Stimulated activated CD4-positive, alpha-beta T cell treated with anti-CD3 and anti-CD28 coated beads, Interleukin-4, amount 100 ng/mL, for 24 hours (primary cell): ENCODE measurements at places on chromosomes 6 and 20.

DNA sequence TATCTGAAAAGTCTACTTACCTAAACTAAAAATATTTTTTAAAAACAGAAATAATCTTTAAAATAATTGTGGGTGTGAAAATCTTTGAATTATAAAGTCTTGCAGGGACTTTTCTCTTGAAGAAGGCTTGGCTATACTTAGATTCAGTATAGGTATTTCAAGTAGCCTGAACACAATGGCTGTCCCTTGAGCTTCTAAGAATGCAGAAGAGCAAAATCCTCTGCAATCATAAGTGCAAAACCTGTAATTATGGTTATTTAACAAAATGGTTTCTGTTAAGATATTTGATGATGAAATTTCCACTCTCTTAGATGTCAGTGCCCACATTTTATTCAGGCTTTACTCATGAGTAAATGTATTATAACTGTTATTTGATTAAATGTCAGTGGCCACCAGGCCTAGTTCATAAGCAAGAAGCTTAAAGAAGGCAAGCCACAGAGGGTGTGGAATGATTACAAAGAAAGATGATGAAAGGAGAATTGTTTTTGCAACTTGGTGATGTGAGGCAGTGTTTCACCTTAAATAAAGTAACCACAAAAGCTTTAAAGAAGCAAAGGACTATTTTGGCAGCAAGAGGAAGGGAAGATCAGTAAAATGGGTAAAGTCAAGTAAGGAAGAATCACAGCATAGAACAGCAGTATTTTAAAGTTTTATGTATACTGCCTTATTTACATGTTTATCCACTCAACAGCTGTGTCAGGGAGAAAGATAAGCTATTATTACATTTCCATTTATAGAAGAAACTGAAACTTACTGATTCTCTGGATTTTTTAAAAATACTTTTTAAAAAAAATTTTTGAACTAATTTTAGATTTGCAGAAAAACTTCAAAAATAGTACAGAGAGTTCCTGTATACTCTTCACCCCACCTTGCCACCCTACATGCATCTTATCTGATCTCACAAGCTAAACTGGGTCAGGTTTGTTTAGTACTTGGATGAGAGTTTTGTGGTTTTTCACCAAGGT lies 351.2 kb upstream of the RUNX2 start:
- DNase-seq: peak; percentile 11

GRCh38 chr6:102038964-102039363 lies 645.5 kb downstream of the GRIK2 start:
- DNase-seq: no peak

DNA sequence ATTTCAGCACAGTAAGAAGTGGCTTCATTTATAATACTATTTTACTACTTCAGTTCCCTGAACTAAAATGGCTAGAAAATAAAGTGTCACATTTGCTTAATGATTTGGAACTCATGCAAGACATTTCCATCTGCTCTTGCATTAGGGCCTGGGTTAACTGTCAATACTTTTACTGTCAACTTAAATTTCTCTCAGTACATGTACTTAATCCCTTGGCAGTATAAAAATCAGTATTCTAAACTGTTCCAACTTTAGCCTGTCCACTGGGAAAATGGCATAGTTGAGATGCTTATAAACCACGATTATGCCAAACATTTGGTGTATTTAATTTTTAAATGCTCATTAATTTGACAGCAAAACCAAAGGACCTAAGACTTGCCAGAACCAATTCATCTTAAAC lies 154.5 kb downstream of the ASCC3 start:
- no peak for DNase-seq

- no peak for DNase-seq
Measured at GRCh38 chr6:23498013-23498412, 628.0 kb upstream of the NRSN1 start.

- DNase-seq: no peak
Measured at GRCh38 chr6:7247828-7248227, 65.2 kb downstream of the SSR1 start.

GRCh38 chr6:106101466-106101865 lies 15.3 kb downstream of the PRDM1 start:
- no peak for DNase-seq

- DNase-seq: no peak
Measured at GRCh38 chr6:131349199-131349598, 213.9 kb downstream of the AKAP7 start.

DNA sequence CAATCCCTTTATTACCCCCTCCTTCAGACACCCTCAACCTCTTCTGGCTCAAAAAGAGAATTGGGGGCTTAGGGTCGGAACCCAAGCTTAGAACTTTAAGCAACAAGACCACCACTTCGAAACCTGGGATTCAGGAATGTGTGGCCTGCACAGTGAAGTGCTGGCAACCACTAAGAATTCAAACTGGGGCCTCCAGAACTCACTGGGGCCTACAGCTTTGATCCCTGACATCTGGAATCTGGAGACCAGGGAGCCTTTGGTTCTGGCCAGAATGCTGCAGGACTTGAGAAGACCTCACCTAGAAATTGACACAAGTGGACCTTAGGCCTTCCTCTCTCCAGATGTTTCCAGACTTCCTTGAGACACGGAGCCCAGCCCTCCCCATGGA lies 2.2 kb downstream of the TNF start:
- no peak for DNase-seq

DNA sequence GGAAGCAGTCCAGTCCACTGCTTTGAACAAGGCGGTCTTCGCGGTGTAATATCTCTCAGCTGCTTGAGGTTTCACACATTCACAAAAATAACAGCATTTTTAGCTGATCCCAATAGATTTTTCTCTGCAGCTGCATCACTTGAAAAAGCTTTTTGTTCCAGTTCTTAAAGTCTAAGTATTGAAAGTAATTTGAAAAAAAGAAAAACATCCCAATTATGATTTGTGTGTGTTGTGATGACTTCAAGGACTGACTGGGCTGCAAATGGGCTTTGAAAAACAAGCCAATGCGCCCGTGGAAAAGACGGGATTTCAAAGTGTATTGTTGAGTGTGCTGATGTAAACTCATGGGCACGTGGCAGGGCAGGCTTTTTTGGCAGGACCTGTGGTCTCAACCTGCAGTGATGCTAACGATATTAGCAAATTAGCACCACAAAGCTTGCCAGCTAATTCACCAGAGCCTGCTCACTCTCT lies 151.1 kb downstream of the TMEM242 start:
- no peak for DNase-seq

DNA sequence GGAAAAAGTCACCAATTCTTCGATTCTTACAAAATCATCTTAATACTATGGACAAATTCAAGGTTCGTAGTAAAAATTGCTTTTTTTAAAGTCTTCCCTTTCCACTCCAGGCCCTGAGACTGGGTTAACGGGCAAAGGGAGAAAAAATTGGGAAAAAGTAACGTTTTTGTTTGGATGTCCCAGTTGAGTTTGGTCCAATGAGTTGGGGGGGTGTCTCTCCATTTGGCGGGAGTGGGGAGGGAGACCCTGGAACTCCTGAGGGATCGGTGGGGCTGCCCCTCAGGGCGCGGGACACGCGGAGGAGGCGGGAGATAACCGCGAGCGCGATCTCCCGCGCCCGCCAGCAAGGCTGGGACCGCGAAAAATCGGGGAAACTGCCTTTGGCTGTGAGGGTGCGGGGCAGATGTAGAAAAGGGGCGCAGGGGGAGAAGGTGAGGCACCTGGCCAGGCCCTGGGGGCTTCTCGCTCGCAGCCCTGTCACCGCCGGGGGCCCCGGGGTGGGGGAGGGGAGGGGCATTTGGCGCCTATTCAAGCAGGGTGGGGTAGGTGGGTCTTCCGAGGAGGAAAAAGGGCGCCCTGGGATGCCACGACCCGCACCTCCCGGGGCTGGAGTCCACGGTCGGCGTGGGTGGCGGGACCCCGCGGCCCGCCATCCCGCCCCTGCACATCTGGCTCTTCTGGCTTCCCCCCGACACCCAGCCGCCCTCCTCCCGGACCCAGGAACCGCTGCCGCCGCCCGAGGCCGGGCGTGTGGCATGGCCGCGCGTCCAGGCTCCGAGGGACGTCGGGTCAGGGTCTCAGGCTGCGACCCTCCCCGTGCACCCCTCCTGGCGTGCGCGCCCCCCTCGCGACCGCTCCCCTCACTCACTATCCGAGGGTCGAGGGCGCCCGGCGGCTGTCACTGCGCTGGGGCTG lies 595 bp downstream of the FBXO5 start:
- DNase-seq: no peak

DNA sequence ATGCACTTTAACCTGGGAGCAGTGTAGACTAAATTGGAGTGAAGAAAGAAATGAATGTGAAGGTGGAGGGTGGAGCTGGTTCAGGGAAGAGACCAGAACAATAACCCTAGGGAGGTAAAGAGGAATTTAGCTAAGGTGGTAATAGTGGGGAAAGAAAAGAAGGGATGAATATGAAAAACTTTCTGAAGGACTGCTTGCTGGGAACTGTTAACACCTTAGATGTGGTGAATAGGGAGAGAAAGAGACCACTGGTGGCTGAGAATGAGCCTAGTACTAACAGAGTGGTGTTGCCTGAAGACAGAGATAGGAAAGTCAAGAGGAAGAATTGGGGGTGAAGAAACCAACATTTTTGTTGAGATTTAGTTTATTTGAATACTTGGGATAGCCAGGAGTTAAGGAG lies 78.4 kb upstream of the HS3ST5 start:
- DNase-seq: no peak

DNA sequence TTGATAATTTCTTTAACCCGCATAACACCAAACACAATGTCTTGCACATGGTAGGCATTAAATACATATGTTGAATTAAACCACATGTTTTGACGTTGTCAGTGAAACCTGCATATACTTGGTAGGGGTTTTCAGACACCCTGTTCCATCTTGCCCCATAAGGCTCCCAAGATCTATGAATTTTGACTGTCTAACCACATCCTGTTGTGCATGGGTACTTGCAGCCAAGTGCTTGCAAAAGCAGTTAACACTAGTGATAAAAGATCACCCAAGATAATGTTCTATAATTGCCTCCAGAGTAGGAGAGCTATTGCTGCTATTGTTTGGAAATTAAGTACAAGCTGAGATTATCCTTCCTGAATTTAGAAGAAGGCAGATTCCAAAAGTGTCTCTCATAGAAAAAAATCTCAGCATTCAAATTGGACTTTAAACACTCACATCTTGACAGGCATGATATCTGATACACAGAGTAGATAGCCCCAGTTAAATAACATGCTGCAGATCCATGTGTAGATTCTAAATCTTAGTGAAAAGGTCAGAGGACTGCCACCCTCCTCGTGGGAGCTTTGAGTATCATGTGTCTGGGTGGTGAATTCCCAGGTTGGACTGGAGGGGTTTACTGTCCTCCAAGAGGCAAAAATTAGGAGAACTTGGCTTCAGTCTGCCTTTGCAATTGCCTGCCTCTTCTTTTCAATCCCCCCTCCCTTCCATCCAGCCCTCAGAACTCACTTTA lies 25.8 kb upstream of the CCN6 start:
- peak; percentile 56 for DNase-seq

GRCh38 chr6:158010591-158011477 lies 29.2 kb downstream of the SYNJ2 start:
- no peak for DNase-seq

GRCh38 chr6:37807656-37808055 lies 11.9 kb upstream of the ZFAND3 start:
- DNase-seq: no peak

DNA sequence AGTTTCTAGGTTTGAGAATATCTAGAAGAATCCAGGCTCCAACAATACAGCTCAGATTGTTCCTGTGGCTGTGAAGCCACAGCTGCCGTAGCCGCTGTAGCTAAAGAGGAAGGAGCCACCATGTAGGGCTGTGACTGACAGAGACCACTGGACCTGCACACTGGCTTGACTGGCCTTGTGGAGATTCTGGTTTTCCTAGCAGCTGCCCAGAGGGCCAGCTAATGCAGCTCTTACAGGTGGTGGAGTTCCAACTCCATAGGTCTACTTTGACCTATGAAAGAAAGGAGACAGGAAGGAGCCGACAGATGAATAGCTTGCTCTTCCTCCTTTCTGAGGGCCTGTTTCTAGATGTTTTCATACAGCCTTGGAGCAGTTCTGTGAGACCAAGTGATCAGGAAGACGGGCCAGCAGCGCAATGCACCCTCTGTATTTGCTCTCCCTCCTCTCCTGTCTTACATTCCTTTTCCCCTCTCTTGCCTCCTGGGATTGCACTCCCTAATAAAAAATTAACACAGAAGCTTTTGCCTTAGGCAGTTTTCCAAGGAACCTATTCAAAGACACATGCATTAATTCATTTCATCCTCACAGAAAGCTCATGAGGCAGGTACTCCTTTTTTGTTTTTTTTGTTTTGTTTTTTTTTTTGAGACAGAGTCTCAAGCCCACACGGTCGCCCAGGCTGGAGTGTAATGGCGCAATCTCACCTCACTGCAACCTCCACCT lies 51.8 kb upstream of the MYB start:
- DNase-seq: no peak

DNA sequence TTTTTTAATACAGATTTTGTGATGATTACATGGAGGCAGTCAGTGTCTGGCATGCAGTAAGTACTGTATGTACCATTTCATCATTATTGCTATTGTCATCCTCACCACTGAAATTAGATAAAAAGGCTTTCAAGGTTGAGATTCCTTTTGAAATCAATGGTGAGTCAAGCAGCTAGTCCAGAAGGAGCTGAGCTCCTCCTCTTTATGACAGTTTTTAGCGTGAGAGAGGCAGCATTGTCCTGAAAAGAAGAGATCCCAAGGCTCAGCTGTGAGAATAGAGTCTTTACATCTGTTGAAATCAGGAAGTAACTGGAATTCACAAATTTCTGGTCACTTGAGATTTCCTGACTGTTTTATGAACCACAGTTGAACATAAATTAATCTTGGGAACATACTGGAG lies 161.9 kb downstream of the PAX1 start:
- DNase-seq: no peak

DNA sequence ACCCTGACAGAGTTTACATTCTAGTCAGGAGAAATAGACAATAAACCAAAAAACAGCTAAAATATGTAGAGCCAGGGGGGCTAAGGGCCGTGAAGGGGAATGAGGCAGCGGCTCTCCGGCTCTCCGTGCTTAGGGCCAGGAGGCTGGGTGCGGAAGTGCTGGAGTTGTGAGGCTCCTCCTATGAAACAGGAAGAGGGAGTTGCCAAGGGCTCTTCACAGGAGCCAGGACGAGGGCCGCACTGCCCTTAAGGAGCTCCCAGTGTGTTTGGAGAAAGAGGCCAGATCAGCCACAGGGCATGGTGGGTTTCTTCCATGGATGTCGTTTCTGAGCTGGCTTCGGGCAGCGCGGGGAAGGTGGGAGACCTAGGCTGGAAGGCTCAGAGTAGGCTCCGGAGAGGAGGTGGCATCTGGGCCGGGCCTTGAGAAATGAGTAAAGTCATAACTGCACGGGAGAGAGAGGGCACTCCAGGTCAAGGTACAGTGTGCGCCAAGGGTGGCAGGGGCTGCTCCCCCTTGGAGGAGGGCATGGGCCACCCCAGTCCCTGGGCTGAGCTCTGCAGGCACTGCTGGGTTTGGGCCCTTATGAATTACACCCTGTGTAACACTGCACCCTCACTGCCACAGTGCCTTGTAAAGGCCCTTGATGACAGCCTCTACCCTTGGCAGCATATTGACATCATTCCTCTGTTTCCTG lies 20.8 kb upstream of the MLN start:
- no peak for DNase-seq

DNA sequence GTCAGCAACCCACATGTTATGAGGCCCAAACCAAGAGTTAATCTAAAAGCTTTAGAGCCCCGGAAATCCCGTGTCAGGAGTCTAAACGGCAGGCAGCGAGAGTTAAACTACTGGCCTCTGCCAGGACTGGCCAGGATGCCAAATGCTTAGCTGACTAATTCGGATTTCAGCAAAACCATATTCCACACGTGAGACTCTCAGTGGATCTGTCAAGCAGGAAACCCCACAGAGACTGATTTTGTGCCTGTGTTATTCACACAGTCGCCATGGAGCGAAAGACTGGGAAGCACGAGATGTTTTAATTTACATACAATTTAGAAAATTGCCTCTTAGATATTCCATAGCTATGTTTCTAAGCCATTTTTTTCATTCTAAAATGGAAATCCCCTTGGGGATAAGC lies 152.9 kb downstream of the RNASET2 start:
- DNase-seq: no peak
